Activated naive CD8-positive, alpha-beta T cell treated with anti-CD3 and anti-CD28 coated beads, Interleukin-2, amount 50 U/mL, for 24 hours (primary cell): ENCODE measurements at places on chromosomes 13 and 19.

GRCh38 chr13:42405665-42406390 lies 133.9 kb downstream of the AKAP11 start:
- peaks cover 82% of the 10 kb centered on the region for H3K4me1 ChIP-seq
- no peaks in the 10 kb centered on the region for H3K27me3 ChIP-seq
- peak; percentile 76 for DNase-seq
- H3K4me3 ChIP-seq = peak overlapping the region; percentile 56
- peak overlapping the region; percentile 97 for H3K27ac ChIP-seq

- H3K36me3 ChIP-seq = no peaks in the 10 kb centered on the region
- no peak for DNase-seq
- peaks cover 6% of the 10 kb centered on the region for H3K27me3 ChIP-seq
These were observed 12.8 kb downstream of the ZNF579 start for GRCh38 chr19:55567708-55568328.

GRCh38 chr13:28181413-28181812 lies 43.1 kb downstream of the PAN3 start:
- peaks cover 46% of the 10 kb centered on the region for H3K4me1 ChIP-seq
- no peak overlapping the region for H3K4me3 ChIP-seq
- no peak for DNase-seq
- H3K36me3 ChIP-seq = peaks cover 37% of the 10 kb centered on the region
- H3K27me3 ChIP-seq = no peaks in the 10 kb centered on the region
- no peak overlapping the region for H3K27ac ChIP-seq

DNA sequence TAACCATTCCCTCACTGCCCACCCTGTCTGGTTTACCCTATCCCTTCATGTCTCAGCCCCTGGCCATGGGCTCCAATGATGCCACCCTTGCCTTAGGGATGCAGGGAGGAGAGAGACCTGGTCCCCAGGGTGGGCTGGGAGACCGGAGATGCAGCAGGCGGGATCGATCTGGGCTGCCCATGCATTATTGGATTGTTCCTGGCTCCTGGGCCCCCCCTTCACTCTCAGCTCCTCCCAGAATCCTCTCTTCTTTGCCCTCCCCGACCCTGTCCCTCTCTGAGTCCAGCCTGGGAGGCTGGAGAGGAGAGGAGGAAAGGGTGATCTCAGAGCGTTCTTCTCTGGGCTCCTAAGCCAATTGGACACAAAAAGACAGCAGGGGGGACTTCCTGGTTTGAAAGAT lies 5.8 kb downstream of the KASH5 start:
- no peak overlapping the region for H3K27ac ChIP-seq
- H3K4me3 ChIP-seq = no peak overlapping the region
- peaks cover 17% of the 10 kb centered on the region for H3K4me1 ChIP-seq
- H3K27me3 ChIP-seq = peaks cover 5% of the 10 kb centered on the region
- DNase-seq = no peak

GRCh38 chr13:32041429-32041828 lies 9.9 kb downstream of the FRY start:
- no peaks in the 10 kb centered on the region for H3K27me3 ChIP-seq
- DNase-seq = no peak
- H3K27ac ChIP-seq = peak overlapping the region; percentile 60
- H3K4me1 ChIP-seq = peaks cover 18% of the 10 kb centered on the region
- no peak overlapping the region for H3K4me3 ChIP-seq
- H3K36me3 ChIP-seq = no peaks in the 10 kb centered on the region

DNA sequence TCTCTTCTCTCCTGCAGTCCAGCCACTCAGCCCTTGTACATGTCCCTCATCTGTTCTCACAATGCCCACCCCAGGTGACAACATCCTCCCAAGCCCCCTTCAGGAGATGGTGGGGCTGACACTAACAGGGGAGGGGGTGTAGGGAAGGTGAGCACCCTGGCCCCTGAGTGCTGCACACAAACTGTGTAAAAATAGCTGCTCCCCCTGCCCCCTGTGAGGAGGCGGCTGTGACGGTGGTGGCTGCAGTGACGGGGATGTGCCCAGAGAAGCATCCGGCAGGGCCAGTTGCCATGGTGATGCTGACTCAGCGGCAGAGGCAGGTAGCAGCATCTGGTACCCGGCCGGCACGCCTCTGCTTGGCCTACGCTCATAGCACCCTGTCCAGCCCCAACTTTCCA lies 13.0 kb upstream of the JUND start:
- peak overlapping the region; percentile 92 for H3K27ac ChIP-seq
- DNase-seq = peak; percentile 94
- H3K4me3 ChIP-seq = peak overlapping the region; percentile 97
- peaks cover 70% of the 10 kb centered on the region for H3K4me1 ChIP-seq

DNA sequence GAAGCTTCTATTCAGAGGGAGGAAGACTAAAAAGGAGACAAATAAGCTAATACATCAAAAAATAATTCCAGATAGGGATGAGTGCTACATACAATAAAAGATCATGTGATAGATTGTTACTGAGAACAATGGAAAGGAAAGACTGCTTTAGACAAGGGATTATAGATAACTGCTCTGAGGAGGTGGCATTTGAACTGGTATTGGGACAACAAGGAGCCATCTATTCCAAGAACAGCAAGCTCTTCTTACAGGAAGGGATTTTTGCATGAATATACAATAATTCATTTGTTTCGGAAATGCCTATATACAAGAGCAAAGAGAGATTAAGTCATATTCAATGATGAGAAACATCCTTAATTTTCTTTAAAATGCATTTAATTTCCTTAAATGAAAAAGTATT lies 540.5 kb upstream of the KLF12 start:
- H3K27ac ChIP-seq = no peak overlapping the region
- H3K27me3 ChIP-seq = peaks cover 3% of the 10 kb centered on the region
- H3K36me3 ChIP-seq = no peaks in the 10 kb centered on the region
- no peak overlapping the region for H3K4me3 ChIP-seq

DNA sequence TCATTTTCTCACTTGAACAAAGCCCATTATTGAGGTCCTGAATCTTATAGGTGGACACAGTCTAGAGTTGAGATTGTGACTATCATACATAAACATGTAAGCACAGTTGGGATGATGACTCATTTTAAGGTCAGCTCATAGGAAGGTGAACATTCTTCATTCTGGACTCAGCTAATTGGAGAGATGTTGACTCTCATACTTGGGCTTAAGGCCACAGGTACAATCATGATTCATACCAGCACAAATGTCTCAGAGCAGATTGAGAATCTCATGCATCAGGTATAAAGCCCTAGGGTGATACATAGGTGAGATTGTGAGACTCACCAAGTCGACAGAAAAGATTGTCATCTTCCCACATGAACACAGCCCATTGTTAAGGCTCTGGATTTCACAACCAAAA lies 62.3 kb upstream of the ZNF724 start:
- no peaks in the 10 kb centered on the region for H3K27me3 ChIP-seq
- H3K36me3 ChIP-seq = no peaks in the 10 kb centered on the region
- DNase-seq = no peak
- H3K4me1 ChIP-seq = no peaks in the 10 kb centered on the region

DNA sequence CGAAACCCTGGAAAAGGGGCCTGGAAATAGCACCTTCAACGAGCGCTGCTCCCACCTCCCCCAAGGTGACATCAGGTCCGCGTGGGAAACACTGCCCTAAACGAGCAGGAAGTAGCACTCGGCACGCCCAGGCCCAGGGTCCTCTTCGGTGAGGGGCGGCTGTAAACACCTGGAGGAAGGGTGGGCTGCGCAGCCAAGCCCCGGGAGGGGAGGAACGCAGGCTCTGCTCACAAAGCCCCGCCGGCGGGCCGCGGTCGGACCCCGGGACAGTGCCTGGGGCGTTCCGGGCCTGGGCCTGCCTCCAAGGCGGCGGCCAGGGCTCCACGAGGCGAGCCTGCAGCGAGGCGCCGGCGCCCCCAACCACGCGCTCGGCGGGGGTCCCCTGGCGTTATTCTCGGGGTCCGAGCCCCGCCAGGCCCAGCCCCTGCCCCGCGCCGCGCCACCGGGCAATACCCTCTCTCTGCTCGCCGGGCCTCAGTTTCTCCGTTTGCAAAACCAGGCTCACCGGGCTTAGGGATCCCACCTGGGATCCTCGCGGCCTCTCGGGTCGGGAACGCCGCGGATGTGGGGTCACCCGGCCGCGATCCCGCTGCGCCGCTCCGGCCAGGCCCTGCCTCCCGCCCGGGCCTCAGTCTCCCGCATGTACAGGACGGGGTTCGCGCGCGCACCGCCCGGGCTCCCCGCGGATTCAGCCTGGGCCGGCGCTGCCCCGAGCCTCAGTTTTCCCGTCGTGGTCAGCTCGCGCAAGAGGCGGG lies 630 bp downstream of the RNF126 start:
- H3K4me3 ChIP-seq = peak overlapping the region; percentile 95
- no peaks in the 10 kb centered on the region for H3K27me3 ChIP-seq
- peak overlapping the region; percentile 90 for H3K27ac ChIP-seq
- H3K4me1 ChIP-seq = peaks cover 45% of the 10 kb centered on the region
- DNase-seq = peak; percentile 77
- H3K36me3 ChIP-seq = peaks cover 7% of the 10 kb centered on the region

DNA sequence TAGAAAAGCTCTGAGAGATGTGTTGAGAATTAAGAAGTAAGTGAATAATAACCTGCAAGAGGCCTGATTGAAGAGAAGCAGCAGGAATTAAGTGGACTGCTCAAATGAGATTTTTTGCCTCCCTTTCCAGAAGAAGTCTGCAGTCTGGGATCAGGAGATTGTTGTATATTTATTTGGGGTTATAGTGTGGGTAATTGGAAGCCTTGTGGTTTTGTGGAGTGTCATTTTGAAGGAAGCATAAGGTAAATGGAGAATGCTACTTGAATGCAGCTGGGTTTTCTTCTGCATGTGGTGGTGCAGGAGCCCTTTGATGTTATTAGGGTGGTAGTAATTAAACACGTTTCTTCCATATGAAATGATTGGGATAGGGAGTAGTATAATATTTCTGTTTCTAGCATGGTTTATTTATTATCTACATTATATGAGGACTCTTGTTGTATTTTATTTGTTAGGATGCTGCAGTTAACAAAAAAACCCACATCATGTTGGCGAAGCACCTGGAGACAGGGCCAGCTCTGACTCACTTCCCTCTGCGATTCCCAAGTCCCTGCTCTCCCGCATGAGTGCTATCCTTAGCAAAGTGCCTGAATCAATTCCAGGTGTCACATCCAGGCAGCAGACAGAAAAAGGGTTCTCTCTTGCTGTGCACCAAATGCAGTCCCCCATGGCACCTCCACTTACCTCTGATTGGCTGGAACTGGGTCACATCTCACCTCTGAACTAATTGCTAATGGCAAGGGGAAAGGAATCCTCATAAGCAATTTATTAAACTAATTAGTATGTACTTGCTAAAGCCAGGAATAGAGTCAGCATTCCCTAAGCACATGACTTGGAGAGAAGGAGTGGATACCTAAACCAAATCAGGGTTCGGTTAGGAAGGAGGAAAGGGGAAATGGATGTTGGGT lies 54.8 kb downstream of the DGKH start:
- H3K4me3 ChIP-seq = no peak overlapping the region
- H3K36me3 ChIP-seq = peaks cover 5% of the 10 kb centered on the region
- H3K4me1 ChIP-seq = peaks cover 7% of the 10 kb centered on the region
- no peaks in the 10 kb centered on the region for H3K27me3 ChIP-seq
- DNase-seq = no peak
- no peak overlapping the region for H3K27ac ChIP-seq

DNA sequence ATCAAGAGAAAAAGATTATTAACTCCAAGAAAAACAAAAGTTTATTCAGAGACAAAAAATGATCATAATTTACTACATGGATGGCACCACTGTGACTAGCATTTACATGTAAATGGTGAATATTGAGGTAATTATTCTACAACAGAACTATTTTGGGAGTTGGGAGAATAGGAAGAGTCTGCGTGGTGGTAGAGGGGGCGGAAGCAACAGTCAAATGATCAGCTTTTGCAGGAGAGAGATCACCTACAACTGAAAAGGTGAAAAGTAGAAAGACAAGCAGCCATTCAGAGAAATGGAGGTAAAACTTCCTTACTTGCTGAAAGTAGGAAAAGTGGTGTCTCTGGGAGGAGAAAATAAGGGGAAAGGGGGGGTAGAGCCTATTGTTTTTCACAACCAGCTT lies 62.8 kb upstream of the SACS start:
- no peaks in the 10 kb centered on the region for H3K4me1 ChIP-seq
- no peaks in the 10 kb centered on the region for H3K36me3 ChIP-seq
- peaks cover 23% of the 10 kb centered on the region for H3K27me3 ChIP-seq
- no peak overlapping the region for H3K27ac ChIP-seq
- no peak for DNase-seq

DNA sequence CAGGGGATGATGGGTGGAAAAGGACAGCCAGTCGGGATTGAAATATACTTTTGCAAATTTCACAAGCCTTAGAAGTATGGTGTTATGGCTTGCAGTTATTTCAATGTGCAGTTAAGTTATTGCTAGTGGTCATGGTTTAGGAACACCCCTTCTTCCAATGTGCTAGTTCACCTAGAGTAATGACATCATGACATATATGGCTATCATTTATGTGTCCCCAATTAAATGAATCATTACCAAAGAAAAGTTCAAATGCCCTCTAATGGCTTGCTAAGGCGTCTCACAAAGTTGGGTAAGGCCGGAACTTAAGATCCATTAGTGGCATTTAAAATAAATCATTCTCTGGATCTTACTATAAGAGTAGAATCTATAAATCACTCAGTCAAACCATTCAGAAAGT lies 271.6 kb downstream of the SPRY2 start:
- no peak overlapping the region for H3K4me3 ChIP-seq
- no peak for DNase-seq
- H3K4me1 ChIP-seq = no peaks in the 10 kb centered on the region
- no peaks in the 10 kb centered on the region for H3K36me3 ChIP-seq

GRCh38 chr13:112255550-112256120 lies 120.5 kb upstream of the SPACA7 start:
- no peak overlapping the region for H3K4me3 ChIP-seq
- H3K27me3 ChIP-seq = no peaks in the 10 kb centered on the region
- H3K4me1 ChIP-seq = no peaks in the 10 kb centered on the region

- H3K27ac ChIP-seq = no peak overlapping the region
- H3K27me3 ChIP-seq = no peaks in the 10 kb centered on the region
- DNase-seq = no peak
- H3K4me1 ChIP-seq = no peaks in the 10 kb centered on the region
These were observed 63.9 kb downstream of the CEBPG start for GRCh38 chr19:33437393-33437820.

DNA sequence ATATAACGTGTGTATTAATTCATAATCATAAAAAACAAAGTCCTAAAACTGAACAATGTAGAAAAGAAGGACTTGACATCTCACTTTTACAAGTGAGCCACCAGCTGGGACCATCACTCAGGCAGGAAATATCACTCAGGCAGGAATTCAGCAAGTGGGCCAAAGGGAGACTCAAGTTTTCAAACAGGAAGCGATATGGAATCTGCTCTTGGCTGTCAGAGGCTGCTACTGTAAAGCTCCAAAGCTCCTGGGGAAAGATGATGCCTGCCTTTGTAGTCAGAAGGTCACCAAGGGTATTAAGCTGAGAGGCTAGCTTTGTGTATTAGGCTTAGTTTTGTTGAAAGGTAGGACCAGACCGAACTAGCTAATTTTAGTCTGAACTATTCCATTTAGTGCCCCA lies 5.5 kb upstream of the AKAP11 start:
- H3K27ac ChIP-seq = no peak overlapping the region
- H3K27me3 ChIP-seq = peaks cover 5% of the 10 kb centered on the region
- no peak overlapping the region for H3K4me3 ChIP-seq
- peaks cover 14% of the 10 kb centered on the region for H3K4me1 ChIP-seq

- peaks cover 14% of the 10 kb centered on the region for H3K4me1 ChIP-seq
- H3K27ac ChIP-seq = no peak overlapping the region
- no peak for DNase-seq
- H3K4me3 ChIP-seq = no peak overlapping the region
- peaks cover 8% of the 10 kb centered on the region for H3K36me3 ChIP-seq
- peaks cover 22% of the 10 kb centered on the region for H3K27me3 ChIP-seq
These were observed 5.7 kb upstream of the GRIN3B start for GRCh38 chr19:994516-994915.
